ENCODE measurements at places on chromosomes 1 and 21.
A peak's percentile ranks its signal among the peaks of the same experiment; 100 is the strongest.

DNA sequence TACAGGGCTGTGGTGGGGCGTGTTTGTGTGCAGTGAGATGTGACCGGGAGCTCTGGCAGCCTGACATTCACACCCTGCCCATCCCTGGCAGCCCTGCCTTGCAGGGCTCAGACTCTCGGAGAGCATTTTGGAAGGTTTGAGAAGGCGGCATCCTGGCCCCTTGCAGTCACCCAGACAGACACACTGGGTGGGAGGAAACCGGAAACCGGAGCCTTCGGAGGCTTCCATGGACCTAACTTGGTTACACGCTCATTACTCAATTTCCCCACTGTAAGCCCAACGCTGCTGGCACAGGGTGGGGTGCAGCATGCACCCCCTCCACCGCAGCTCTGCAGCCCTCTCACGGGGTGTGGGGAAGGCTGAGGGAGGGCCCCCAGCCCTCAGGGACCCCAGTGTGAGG lies 22.2 kb upstream of the RSPO1 start:
- DNase-seq: no peak

- no peak for DNase-seq
These were observed 100.6 kb upstream of the RUNX1 start for GRCh38 chr21:35149698-35150097.

GRCh38 chr1:6419397-6419803 lies 319 bp downstream of the HES2 start:
- no peak for DNase-seq

- peak; percentile 2 for DNase-seq
These were observed at the start of gene PTGS2 for GRCh38 chr1:186680245-186681061. Gene PTGS2, minus strand, starts transcription at chr1:186680423. Its CDS starts 133 bp downstream, at chr1:186680290.

GRCh38 chr1:47534436-47534835 lies 96.6 kb downstream of the FOXD2 start:
- DNase-seq: no peak

DNA sequence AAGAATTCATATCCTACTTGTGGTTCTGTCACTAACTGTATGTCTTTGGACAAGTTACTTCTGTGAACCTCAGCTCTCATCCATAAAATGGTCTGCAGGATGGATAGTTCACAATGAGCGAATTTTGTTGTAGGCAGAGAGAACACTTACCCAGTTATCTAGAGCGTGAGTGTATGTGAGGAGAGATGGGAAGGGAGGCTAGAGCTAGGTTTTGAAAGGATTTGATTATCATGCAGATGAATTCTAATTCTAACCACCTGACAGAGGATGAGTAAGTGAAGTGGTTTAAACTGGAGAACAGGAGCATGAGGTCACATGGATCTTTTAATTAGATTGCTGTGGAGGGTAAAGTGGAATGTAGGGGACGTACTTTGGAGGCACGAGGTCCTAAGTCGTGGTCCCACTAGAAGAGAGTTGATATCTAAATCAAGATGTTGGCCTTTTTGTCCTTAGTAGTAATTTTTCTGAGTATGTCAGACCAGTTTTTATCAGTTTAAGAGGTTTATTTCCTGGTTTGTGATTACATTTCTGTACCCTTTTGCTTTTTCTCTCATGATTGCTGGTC lies 5.0 kb downstream of the SUCO start:
- DNase-seq: no peak

GRCh38 chr1:24292887-24293286 lies 26.3 kb upstream of the GRHL3 start:
- no peak for DNase-seq

DNA sequence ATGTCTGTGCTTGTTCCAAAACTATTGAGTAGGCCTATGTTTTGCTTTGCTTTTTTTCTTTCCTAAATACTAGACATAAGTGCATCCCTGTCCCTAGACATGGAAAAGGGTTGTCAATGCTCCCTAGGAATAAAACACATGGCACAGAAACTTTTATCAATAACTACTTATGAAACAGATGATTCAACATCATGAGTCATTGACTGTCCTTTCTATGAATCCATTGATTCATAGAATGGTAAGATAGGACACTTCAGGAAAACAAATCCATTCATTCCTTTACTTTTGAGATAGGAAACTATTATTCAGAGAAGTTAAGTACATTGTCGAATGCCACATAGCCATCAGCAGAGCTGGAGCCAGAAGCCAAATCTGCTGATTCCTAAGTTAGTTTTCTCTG lies 147.5 kb downstream of the TSEN15 start:
- DNase-seq: no peak

- DNase-seq: no peak
These were observed 68.0 kb upstream of the CYYR1 start for GRCh38 chr21:26641062-26641461.

GRCh38 chr1:95903060-95903459 lies 669.0 kb downstream of the RWDD3 start:
- no peak for DNase-seq

DNA sequence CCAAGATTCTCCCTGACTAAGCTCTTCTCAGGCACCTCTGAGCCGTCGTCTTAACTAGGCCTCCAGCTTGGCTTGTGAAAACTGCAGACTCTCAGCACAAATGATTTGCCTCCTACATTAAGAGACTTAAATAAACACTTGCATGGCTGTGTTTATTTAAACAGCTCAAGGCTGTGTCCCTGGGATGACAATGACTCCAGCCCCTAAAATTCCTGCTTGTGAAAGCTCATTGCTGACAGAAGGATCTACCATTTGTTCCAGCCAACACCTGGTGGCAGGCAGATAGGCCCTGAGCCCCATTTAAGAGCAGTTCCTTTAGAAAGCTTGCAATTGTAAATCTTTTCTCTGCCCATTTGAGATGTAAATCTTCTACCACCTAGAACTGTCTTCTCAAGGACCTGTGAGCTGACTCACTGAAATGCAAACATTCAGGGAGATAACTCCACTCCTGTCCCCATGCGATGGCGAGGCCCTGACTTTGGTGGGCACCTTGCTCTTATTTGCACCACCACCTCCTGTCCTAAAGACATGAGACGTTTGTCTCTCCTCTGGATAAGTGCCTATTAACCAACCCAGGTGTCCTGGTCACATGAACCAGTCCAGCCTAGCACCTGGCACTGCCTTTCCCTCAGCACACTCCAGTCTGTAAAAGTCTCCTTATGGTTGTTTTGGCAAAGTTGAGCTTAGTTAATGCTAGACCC lies 15.1 kb upstream of the PCP4 start:
- DNase-seq: no peak

- DNase-seq: no peak
These were observed 33.8 kb upstream of the CSF3R start for GRCh38 chr1:36516372-36517010.

DNA sequence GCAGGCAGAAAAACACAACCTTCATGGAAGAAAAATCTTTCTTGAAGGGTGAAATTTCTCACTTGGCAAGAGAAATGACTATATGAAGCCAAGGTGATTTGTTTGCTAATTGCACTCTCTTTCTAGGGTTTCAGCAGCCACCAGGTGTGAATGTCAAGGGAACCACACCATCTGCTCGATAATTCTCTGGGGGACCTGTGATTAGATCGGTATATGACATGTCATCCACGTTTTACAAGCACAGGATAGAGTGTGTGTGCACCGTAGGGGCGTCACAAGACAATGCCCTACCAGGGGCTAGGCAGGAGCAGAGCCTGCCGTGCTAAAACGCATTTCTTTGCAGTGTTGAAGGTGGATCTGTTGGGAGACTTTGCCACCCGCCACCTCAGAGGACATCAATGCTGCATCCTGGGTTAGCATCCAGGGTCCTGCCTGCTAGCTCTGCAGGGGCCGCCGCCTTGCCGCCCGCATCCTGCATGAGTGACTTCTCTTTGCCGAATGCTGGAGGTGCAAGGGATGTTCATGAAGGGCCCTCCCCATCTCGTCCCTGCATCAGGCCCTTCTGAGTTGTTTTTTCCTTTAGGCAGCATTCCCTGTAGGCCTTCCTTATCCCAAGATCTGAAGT lies 37.8 kb upstream of the CCSAP start:
- no peak for DNase-seq

DNA sequence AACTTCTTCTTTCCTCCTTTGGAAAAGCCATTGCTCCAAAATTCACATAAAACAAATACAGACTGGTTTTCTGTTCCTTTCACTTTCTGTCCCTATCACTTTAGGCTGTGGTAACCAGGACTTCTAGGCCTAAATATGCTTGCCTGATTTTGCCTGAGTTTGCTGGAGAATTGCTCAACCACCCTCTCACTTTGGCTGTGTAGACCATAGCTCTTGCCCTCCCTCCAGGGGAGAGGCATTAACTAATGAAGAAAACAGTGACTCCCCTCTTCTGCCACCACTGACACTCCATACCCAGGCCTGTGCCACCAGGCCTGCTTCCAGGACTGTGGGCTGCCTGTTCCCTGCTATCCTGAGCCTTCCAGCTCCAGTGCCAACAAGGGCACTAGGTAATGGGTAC lies 163.5 kb downstream of the TOMM20 start:
- no peak for DNase-seq

DNA sequence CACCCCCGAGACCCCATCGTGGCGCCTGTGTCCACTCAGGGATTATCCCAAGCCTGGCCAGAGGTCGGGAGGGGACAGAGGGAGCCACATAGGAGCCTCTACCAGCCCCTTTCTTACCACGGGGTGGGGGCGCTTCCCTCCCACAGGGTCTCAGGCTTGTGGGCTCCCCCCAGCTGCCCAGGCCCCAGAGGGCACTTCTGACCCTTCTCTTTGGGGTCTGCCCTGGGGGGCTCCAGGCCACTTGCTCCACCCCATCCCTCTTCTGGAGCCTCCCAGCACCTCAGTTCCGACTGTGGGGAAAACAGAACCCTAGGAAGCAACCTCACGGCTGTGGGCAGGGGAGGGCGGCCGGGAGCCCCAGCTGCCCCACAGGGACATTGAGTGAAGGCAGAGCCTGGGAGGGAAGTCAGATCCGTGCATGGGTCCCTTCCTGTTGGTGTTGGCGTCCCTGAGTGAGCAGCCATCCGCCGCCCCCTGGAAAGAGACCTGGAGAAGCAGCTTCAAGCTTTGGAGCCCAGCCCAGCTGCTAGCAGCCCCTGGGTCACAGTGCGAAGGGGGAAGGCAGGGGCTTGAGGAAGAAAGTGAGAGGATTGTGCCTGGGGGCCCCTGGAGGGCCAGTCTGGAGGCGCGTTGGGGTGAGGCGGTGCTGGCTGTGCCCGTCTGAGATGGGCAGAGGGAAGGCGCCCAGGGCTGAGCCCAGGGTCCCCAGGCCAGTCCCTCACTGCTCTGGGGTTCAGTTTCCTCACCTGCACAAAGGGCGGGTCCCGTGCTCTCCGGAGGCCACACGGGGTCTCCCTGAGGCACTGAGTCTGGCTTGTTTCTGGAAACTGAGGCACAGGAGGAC lies 22.1 kb downstream of the RRP1 start:
- DNase-seq: no peak

DNA sequence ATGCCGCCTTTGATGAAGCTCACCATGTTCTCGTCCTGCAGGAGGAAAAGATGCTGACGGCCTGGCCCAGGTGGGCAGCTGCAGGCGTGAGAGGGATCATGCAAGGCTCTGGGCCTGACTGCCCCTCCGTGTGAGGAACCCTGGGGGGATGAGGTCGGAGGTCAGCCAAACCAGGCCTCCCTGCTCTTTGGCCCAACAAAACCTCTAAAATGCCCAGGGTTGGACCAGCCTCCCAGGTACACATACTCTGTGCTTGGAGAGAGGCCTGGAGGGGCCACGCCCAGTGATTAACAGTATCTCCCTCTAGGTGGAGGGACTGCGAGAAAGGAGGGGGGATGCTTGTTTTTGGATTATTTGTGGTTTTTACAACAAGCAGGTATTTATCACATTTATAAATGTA lies 21.1 kb downstream of the TTC39A start:
- DNase-seq: no peak

DNA sequence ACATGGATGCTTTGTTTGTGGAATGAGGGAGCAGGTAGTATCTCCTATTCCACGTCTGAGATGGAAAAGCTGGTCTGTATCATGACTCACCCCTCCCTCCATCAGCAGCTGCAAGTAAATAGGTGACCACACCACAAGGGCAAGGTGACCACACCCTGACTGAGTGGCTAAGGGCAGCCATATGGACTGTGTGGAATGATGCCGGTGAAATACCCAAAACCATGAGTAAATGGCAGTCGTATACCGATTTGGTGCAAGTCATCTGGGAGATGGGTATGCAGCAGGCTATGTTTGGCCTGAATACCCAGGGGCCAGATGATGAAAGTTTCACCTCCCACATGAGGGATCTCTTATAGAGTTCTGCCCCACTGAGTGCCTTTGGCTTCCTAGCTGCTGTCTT lies 15.8 kb upstream of the UBE2U start:
- no peak for DNase-seq

- no peak for DNase-seq
These were observed 228.6 kb downstream of the GPATCH2 start for GRCh38 chr1:217402301-217402700.

GRCh38 chr1:240878631-240879030 lies 266.7 kb upstream of the GREM2 start:
- DNase-seq: no peak

- no peak for DNase-seq
These were observed 655.0 kb upstream of the CAMK1G start for GRCh38 chr1:208928349-208929010.

GRCh38 chr1:246181241-246181640 lies 325.8 kb downstream of the SMYD3 start:
- no peak for DNase-seq

GRCh38 chr1:59674595-59674994 lies 140.2 kb upstream of the HOOK1 start:
- DNase-seq: no peak

DNA sequence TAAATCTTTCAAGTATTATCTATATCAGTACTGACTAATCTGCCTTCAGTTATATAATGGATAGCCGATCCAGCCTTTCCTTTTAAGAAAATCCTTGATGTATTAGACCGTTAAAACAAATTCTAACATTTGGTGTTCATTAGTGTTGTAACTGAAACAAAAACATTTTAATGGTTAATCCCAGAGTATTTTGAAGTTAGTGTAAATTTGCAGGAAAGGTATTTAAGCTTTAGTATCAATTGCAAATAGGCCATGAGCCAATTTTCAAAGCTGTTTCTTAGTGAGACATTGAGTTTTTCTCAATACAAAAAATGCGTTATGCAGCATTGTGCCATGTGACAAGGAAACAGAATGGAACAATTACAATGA lies 29.6 kb downstream of the DISP1 start:
- DNase-seq: no peak

- no peak for DNase-seq
These were observed 634.6 kb downstream of the SMYD3 start for GRCh38 chr1:245872475-245872874.

GRCh38 chr21:32719085-32719484 lies 8.7 kb downstream of the SYNJ1 start:
- DNase-seq: no peak

GRCh38 chr1:39452081-39452480 lies 39.4 kb upstream of the BMP8A start:
- DNase-seq: no peak

- DNase-seq: no peak
These were observed 142.2 kb downstream of the PAPPA2 start for GRCh38 chr1:176605176-176605575.

GRCh38 chr1:109824349-109825115 lies 60.8 kb upstream of the EPS8L3 start:
- no peak for DNase-seq

GRCh38 chr21:41613533-41613909 lies 105.6 kb upstream of the TMPRSS2 start:
- no peak for DNase-seq
